ENCODE measurements at places on chromosomes 6 and 20. TPM values are rescaled to one million over a fixed set of nuclear protein-coding genes. Genes with fewer than 3 reads are reported as not detected.
A peak's percentile ranks its signal among the peaks of the same experiment; 100 is the strongest.

DNA sequence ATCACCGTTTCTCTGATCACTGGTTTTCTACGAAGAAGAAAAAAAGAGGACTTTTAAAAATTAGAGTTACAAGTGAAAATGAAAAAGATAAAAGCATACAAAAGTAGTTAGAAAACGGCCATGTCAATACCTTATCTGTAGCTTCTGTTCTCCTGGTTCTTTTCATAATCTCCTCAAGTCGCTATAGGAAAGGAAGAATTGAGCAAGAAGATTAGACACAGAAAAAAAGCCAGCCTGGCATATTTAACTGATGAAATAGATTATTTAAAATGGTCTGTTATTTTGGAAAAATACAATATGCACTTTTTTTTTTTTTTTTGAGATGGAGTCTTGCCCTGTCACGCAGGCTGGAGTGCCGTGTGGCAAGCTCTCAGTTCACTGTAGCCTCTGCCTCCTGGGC lies 70.2 kb upstream of the BCLAF1 start:
- no peak for DNase-seq

Gene RBBP8NL
- not detected for total RNA-seq

DNA sequence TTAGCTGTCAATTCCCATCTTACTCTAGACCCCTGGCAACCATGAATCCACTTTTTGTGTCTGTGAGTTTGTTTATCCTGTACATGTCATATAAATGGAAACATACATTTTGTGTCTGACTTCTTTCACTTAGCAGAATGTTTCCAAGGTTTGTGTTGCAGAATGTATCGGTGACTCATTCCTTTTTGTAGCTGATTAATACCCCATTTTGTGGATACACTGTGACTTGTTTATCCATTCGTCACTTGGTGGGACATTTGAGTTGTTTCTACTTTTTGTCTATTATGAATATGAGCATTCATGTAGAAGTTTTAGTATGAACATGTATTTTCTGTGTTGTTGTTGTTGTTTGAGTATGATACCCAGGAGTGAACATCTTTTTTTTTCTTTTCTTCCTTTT lies 21.4 kb downstream of the CDYL start:
- DNase-seq: no peak

Gene BFSP1
- total RNA-seq: 1.1 TPM

- DNase-seq: peak; percentile 32
Observed at GRCh38 chr6:322259-322930, 30.1 kb downstream of the DUSP22 start.

Gene IPCEF1
- total RNA-seq: 0.66 TPM

Gene PEX3
- total RNA-seq: 11.4 TPM

Gene HLA-B
- 354 TPM for total RNA-seq

DNA sequence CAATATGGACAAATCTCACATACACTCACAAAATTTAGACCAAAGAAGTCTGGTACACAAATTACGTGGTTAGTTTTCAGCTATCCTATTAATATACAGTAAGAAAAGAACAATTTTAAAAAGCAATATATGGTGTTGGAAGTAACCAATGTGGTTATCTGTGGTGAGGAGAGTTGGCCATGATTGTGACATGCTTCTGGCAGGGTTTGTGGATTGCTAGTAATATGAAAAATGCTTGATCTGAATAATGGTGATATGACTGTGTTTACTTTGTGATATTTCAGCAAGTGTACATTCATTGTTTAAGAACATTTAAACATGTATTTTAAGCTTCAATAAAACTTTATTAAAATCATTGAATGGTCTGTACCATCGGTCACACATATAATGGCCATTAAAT lies 99.1 kb downstream of the ADGB start:
- DNase-seq: no peak

DNA sequence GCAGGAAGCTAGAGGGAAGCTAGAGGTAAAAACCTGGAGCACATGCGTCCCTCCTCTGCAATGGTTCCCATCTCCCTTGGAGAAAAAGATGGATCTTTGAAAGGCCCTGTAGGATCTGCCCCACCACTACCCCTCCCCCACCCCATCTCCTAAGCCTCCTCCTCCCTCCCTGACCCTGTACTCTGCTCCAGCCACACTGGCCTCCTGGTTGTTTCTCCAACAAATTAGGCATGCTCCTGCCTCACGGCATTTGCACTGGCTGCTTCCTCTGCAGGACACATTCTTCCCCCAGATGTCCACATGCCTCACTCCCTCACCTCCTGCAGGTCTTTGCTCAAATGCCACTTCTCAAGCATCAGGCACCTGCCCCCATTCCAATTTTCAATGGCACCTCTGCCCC lies 45.5 kb downstream of the UBE2V1 start:
- no peak for DNase-seq

- no peak for DNase-seq
Observed at GRCh38 chr6:50239853-50240252, 190.1 kb upstream of the DEFB112 start.

- DNase-seq: no peak
Observed at GRCh38 chr6:34475767-34476328, 10.0 kb downstream of the PACSIN1 start.

- no peak for DNase-seq
Observed at GRCh38 chr6:12327391-12327790, 37.2 kb downstream of the EDN1 start.

- DNase-seq: peak; percentile 93
Observed at GRCh38 chr6:4358414-4359107, 223.2 kb upstream of the ECI2 start.

Gene FRS3
- 4.1 TPM for total RNA-seq

DNA sequence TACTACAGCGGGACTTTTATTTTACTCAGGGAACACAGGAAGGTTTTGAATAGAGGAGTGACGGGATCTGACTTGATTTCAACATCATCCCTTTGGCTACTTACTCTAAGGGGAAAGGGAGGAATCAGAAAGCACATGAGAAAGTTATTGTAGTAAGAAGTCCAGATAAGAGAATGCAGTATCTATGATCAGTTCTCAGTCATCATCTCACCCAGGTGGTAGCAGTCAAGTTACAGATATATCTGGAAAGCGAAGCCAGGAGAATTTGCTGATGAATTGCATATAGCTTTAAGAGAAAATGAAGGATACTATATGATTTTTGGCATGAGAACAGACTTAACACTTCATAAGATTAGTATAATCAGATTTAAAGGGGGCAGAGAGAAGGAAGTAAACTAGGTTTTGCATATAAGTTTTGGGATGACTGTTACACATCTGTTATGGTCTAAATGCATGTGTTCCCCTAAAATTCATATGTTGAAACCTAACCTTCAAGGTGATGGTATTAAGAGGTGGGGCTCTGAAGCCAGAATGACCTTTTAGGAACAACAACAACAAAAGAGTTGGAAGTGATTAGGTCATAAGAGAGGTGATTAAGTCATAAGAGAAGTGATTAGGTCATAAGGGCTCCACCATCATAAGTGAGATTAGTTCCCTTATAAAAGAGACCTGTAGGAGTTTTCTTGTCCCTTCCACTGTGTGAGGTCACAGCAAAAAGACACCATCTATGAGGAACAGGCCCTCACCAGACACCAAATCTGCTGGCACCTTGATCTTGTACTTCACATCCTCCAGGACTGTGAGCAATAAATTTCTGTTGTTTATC lies 6.7 kb downstream of the RAD21L1 start:
- DNase-seq: no peak

Gene RBM24
- 34.1 TPM for total RNA-seq

Gene BPI
- not detected for total RNA-seq

Gene NMBR
- not detected for total RNA-seq

Gene IRAK1BP1
- 8.2 TPM for total RNA-seq

GRCh38 chr20:15837563-15837962 lies 735.7 kb downstream of the KIF16B start:
- no peak for DNase-seq

GRCh38 chr6:21992178-21992967 lies 304.5 kb downstream of the PRL start:
- DNase-seq: no peak

- no peak for DNase-seq
Observed at GRCh38 chr6:107917451-107918375, 40.3 kb downstream of the SEC63 start.

Data from sigmoid colon (tissue), 7 donors.